Esophagus mucosa (tissue), 1 donor: ENCODE measurements at places on chromosomes 5 and 9. TPM values are rescaled to one million over a fixed set of nuclear protein-coding genes. Genes with fewer than 3 reads are reported as not detected.
A peak's percentile ranks its signal among the peaks of the same experiment; 100 is the strongest.

Gene PTPDC1
- total RNA-seq, result 1.6 TPM

GRCh38 chr5:171757853-171758535 is 27.6 kb upstream of the SMIM23 start:
- ATAC-seq, result peak; percentile 99

- ATAC-seq, result no peak
Observed at GRCh38 chr9:13524245-13524644, 244.8 kb upstream of the MPDZ start.

- peak; percentile 93 for ATAC-seq
Observed at GRCh38 chr9:38392235-38393127, at the start of gene ALDH1B1. Gene ALDH1B1, plus strand, starts transcription at chr9:38392702. Its CDS starts 3,047 bp downstream, at chr9:38395749.
